ENCODE measurements at places on chromosomes 12 and 14.

DNA sequence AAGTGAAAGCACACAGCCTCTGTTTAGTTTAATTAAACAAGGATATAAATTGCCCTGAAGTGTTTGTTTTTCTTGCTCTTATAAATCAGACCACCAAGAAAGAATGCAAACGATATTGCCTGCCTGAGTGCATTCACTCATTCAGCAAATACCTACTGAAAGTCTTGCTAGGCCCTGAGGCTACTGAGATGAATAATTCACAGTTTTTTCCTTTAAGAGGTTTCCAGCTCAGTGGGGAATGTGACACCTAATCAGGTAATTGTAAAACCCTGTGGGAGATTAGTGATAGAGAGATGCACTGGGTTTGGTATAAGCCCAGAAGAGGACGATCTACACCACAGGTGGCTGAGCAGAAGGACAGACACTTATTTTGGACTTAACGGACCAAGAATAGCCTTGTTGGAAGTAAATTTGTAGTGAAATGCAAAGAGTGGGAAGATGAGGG, 151.4 kb downstream of the SLC35F4 start:
- DNase-seq: no peak

GRCh38 chr12:102022286-102022685, 39.5 kb downstream of the WASHC3 start:
- no peak for DNase-seq

DNA sequence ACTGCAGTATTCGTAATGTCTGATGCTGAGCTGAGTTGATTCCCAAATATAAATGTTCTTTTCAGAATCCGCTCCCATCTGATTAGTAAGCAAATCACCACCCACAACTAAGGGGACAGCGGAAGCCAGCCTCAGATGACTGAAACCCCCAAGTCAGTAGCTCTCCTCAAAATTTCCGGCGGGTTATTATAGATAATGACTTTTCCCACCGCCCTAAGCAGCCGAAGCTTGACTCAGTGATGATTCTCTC, 469 bp upstream of the LRFN5 start:
- no peak for DNase-seq

GRCh38 chr12:15601210-15601800, 187.9 kb downstream of the EPS8 start:
- no peak for DNase-seq

DNA sequence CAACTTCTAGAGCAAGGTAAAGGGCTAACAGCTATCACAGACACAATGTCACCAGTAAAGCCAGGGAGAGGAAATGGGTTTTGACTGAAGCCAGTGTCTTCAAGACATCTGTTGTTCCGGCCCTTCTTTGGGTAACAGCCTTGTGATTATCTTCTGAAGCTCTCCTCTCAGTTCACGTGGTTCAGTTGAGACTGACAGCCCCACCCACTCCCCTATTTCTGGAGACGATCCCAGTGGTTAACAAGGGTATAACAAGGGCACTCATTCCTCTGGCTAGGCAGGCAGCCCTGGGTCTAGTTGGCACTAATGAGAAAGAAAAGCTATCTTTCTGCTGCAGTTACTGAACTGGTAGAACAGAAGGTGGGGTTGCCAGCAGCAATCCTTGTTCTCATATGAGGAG, 6.9 kb downstream of the GNPTAB start:
- no peak for DNase-seq

DNA sequence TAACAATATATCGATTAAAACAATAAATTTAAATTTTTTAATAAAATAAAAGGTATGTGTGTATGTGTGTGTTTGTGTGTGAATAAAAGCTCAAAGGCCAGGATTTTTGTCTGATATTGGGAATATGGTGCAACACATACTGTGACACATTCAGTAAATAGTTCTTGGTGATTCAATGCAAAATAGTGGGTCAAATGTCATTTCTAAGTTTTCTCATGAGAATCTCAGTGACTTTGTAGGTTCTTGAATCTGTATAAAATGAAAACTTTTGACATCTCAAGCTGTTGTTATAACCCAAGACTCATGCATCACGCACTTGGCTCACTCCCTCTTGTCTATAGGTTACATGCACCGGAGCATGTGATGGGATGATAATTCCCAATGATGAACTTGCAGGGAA, 16.2 kb upstream of the MED6 start:
- no peak for DNase-seq

DNA sequence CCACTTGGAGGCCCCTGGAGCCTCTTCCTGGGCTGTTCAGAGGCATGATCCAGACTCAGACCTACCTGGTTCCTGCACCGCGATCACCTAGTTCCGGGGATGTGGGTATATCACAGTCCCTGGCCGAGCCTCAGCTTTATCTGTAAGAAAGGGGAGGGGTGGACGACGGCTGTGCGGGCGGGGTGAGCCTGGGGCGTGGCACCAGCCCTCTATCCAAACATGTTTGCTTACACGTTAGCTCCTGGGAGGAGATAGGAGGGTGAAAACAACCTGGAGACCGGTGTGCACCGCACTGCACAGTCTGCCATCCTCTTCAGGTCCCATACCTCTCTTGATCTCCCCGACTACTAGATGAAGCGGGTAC, 1.2 kb downstream of the ANKRD9 start:
- DNase-seq: no peak

DNA sequence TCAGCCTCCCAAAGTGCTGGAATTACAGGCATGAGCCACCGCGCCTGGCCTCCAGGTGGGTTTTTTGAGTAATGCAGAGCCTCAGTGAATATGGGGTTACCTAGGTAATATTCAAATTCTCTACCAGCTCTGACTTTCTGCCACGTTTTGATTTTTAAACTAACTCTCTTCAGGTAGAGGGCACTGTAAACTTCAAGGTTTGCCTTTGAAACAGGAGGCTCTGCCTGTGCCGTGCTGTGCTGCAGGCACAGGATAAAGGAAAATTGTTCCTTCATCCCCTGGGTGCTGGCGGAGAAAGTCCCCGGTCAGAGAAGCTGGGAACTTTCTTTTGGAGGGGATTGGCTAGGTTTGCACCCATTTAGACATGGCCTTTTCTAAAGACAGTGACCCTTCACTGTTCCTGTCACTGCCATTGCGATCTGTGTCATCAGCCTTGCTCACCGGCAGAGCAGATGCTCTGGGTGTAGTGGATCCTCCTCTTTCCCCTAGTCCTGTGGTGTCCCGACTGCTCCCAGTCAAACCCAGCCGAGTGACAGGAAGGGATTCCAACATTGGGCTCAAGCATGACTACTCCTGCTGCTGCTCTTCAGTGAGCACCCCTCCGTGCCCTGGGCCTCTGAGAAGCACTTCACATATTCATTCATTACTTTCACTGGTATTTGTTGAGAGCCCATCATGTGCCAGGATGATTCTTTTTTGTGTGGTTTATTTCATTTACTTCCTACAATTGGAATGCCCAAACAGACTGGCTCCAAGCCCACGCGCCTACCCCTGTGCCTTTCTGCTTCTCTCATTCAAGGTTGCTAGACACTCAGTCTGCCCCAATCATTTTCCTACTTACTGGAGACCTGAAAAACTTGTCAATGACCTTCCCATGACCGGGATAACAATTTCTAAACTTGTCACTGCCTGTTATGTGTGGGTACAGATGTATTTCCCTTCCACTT, 103.6 kb downstream of the TMEM30B start:
- DNase-seq: no peak

DNA sequence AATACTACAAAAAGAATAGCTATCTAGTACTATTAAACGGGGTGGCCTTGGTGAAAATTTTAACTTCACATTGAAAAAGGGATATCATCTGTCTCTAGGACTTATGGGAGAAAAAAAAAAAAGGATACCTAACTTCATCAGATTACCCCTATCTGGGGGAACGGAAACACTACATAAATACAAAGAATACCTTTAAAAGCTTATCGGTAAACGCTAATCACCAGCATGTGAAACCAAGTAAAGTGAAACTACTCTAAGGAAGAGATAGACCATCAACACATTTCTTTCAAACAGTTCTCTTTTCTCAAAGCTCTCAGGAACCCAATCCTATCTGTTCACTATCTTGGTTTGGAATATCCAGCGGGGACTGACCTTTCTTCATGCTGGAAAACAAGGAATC, 3.5 kb downstream of the KICS2 start:
- DNase-seq: peak; percentile 9

GRCh38 chr12:12916135-12916944, 25.0 kb downstream of the GPRC5A start:
- DNase-seq: no peak

- DNase-seq: no peak
Measured at GRCh38 chr12:60489071-60489470, 893.2 kb downstream of the SLC16A7 start.

DNA sequence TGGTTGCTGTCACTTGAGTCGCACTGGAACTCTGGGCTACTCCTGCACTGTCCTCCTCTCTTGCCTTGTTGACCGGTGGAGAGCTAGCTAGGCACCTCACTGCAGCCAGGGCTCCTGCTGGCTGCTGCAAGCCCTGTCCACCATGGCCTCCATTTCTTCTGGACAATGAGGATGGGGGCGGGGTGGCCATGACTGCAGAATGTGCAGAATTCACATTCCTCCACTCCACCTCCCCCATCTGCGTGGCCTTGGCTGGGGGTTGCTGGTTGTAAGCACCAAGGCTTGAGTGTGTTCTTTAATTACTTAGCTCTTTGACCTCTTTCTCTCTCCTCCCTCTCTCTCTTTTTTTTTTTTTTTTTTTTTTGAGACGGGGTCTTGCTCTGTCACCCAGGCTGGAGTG, 248.5 kb downstream of the PCNX1 start:
- DNase-seq: no peak

All from GM12878 (cell line).